ENCODE measurements at places on chromosomes 11 and 22.

DNA sequence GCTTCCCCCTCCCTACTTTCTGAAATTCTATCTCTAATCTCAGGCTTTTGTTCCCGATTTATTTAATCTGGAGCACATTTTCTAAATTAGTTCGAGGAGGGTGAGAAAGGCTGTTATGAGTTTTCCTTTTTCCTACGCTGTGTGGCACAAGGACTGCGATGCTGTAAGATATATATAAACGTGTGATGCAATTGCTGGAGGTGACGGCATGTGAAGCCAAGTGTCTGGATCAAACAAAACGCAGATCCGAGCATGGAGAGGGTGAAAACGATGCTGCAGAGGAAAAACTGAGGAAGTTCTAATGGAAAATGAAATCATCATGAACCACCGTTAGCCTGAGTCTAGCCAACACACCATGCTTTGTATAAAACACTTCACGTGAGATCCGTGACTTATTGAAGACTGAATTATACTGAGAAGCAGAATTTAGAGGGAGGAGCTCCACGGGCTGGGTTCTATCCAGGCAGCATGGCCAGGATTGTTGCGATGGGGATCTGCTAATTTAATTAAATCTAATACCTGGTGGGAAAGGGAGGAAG is 4.4 kb downstream of the PKNOX2 start:
- no peak for DNase-seq

DNA sequence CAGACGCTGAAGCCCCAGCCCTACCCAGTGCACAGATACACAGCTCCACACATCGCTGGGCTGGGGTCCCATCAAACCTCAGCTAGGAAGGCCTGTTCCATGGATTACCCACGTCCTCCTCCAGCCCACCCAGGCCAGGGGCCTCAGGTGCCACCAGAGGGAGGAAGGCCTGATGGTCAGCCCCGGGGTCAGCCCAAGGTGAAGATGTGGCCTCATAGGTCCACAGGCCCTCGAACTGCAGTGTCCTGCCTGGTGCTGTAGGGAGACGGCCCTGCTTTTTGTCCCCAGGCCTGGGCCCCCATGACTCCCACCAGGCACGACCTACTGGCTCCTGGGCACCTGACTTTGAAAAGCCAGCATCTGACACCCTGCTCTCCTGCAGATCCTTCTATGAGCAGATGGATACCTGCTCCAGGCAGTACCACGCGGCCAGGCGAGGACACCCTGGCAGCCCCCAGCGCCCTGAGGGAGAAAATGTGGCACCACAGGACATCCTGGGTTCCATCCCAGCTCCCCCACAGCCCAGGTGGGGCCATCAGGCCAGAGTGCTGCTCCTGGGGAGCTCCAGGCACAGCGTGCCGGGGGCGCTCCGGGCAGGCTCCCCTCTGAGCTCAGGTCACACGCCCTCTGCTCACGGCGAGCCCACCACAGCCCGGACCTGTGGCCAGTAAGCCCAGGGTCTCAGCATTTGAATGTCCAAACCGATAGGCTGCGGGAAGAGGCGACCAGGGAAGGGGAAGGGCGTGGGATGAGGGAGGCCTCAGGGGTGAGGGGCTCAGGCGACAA is 15.8 kb upstream of the MOB2 start:
- no peak for DNase-seq

DNA sequence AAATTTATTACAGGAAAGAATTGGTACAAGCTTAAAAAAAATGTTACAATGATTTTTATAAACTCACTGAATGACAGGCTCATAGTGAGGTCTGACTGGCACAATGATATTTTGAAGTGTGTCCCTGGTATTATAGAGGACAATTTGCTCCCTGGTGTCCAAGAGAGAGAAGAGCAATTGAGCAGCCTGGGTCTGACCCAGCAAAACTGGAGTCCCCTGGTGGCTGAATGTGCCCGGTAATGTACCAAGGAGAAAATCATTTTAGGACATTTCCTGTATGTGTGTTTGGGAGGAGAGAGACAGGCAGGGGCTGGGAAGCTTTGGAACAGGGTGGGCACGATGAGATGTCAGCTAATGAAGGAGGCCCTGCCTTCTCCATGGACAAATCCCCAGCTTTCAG is 125.3 kb downstream of the APOL5 start:
- no peak for DNase-seq

DNA sequence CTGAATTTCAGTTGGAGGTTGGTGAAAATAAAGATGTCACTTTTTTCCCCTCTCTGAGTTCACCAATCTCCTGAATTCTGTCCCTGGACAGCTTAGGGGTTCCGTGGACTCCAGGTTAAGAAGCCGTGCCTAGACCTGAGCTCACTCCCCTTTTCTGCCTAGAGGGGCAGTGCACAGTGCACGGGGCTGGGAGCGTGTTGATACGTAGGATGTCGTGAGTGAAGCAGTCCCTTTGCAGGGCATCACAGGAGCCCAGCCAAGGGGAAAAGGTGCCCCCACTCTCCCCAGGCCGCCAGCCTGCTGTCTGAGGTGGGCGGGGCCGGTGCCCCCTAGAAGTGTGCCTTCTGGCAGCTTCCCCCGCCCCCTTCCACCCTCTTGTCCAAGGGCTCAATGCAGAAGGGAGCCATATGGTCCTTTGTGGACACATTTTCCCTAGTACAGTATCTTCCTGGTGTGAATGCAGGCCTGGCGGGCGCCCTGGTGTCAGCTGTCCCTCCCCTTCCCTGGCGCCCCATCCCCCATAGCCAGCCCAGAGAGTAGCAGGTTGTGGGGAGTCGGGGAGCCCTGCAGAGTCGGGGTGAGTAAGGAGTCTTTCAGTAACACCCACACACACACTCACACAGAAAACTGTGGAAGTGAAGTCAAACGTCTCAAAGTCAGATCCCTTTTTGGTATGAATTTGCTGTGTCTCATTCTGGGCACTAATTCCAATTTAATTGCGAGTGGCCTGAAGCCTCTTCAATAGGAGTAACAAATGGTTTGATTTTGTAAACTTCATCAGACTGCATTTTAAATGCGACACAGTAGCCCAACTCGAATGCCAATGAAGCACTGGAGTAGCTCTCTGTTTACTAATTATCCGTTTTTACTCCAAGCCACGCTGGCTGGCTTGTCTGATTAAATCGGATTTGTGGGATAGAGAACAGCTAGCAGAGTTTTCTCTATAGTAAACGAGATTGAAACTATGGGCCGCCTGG is 67.5 kb upstream of the NNMT start:
- no peak for DNase-seq

DNA sequence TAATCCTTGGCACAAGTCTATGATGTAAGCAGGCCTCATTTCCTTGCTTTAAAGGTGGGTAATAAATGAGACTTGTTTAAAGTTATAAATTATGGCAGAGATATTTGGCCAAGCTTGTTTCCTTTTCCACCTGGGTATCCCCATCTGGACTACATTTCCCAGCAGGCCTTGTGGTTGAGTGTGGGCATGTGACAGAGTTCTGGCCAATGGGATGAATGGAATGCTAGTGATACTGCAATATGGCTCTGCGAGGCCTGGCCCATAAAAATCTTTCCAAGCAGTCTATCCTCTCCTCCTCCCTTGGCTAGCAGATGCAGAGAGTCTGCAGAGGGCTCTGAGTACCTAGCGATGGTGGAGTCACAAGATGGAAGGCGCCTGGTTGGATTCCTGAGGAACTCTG is 102.5 kb downstream of the TIMP3 start:
- DNase-seq: peak; percentile 11
